Neuronal stem cell (in vitro differentiated cells): ENCODE measurements at places on chromosomes 5 and 9.

- DNase-seq = no peak
Observed at GRCh38 chr9:27423915-27424710, 100.0 kb upstream of the IFNK start.

- no peak for DNase-seq
Observed at GRCh38 chr9:33304362-33304761, 14.0 kb downstream of the NFX1 start.

DNA sequence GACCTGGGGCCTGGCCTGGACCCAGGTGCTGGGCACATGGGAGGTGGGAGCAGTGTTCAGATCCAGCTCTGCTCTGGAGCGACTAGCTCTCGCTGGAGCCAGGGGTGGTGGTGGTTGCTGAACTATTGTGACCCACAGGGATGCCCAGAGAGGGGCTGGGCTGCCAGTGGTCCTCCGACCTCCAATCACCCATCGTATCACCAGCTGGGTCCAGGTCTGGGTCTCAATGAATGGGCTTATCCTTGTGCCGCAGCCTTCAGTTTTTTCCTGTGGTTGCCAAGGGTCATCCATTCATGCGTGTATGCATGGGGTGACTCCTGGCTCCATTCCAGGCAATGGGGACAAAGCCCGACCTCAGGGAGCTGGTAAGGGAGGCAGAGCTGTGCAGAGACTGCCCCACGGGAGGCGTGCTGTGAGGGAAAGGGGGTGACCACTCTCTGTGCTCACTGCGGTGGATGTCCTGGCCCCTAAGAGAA is 68.6 kb upstream of the RNF130 start:
- DNase-seq = no peak

GRCh38 chr5:25688156-25688555 is 1043.4 kb upstream of the CDH10 start:
- DNase-seq = no peak

DNA sequence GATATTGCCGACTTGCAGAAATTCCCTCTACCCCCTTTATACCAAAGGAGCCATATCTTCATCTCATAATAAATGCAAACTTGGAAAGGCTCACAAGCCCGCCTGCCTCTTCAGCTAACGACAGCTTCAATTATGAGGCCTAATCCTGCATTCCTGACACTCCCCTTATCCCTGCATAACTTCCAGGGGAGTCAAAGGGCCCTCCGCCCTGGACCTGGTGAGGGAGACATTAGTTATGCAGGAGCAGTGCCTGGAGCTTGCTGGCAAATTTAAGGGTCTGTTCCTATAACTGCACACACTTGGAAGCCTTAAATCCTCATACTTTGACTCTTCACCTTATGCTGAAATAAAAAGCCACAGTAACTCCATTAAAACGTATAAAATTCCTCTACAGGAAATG is 617.9 kb downstream of the BNC2 start:
- DNase-seq = peak; percentile 49

DNA sequence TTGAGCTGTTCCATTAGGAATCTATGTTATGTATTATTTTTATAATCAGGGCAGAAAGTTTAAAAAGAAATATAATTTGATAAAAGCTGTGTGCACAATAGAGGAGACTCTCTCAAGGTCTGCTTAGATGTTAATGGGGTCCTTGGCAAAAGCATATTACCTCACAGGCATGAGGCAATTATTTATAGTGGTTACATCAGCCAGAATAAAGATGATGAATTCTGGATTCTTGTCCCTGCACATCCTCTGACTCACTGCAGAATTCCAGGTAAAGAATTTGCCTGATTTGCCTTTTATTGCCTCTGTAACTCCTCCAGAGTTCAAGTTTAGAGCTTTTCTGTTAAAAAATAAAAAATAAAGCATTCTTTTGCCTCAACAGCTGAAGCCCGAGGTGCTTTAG is 253.6 kb downstream of the MAST4 start:
- no peak for DNase-seq

GRCh38 chr5:31221001-31221400 is 27.5 kb downstream of the CDH6 start:
- DNase-seq = no peak

DNA sequence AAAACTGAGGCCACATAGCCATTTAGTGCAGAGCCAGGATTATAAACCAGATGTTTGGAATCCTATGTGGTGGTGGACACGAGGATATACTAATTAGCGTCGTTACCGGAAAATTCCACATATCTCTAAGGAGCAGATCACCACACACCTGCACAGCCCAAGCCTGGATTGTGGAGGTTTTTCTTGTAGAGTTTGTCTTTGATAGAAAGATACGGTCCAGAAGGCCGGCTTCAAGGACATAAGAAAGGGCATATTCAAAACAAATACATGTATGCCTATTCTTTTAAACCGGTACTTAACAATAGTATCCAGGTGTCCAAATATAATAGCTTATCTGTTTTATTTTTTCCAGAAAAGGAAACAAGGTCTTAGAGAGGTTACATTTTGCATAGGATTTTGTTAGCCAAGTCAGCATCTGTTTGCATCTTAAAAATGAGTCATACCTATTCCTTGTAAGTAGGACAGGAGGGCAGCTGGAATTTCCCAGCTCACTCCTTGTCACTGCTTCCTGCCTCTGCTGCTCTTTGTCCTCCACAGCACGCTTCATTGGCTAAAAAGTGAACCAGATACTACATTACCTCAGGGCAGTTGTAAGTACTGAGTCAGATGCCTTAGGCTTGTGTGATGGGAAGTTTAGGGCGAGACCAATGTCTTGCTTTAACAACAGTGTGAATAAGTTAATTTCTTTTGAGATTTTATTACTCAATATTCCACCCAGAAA is 3.6 kb downstream of the TMC1 start:
- peak; percentile 29 for DNase-seq

DNA sequence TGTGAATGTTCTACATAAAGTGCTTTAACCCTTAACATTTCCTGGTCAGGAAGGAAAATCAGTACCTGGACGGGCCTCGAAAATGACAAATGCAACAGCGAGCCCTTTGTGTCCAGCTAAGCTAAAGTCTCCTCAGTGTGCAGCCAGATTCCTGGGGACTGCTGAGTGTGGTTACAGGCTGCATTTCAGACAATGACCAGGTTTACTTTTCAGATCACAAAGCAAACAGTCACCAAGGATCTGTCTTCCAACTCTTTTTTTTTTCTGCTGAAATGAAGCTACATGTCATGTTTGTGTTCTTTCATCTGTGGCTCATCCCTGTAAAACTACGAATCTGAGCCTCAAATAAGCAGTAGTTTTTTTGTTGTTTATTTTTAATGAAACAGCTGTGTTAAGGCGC is 20.8 kb downstream of the SLC46A2 start:
- DNase-seq = no peak

GRCh38 chr5:78644741-78645300 is 3.8 kb downstream of the LHFPL2 start:
- no peak for DNase-seq

- peak; percentile 24 for DNase-seq
Observed at GRCh38 chr5:1262381-1262780, 32.5 kb downstream of the TERT start.

DNA sequence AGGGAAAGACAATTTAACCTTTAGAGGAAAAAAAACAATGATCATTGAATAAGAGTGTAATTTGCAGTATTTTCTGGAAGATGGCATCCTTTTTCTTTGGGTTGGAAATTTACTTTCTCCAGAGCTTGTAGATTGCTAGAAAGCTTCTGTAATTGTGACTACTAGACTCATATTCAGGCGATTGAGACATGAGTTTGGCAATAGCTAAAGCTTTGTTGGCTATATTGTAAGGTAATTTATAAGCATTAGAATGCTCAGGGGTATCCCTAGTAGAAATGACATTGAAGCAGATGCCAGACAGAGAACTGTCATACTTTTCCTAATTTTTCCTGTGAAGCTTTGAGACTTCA is 115.3 kb downstream of the UNC13B start:
- DNase-seq = no peak

GRCh38 chr9:112601636-112602035 is 115.0 kb downstream of the KIAA1958 start:
- DNase-seq = no peak

DNA sequence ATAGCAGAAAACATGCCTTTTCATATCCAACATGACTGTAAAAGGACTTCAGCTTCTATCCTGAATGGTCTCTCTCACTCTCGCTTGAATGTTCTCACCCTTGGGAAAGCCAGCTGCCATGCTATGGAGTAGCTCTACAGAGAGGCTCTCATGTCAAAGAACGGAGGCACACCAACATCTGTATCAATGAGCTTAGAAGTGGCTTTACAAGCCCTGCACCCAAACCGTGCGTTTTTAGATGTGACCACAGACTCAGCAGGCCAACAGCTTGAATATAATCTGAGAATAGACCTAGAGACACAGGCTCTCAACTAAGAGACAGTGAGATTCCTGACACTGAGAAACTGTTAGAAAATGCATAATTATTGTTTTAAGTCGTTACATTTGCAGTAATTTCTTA is 1231.6 kb upstream of the CDH9 start:
- DNase-seq = no peak

GRCh38 chr5:109880907-109881685 is 191.4 kb downstream of the MAN2A1 start:
- no peak for DNase-seq

- DNase-seq = no peak
Observed at GRCh38 chr5:43427306-43427705, 15.1 kb upstream of the CCL28 start.

DNA sequence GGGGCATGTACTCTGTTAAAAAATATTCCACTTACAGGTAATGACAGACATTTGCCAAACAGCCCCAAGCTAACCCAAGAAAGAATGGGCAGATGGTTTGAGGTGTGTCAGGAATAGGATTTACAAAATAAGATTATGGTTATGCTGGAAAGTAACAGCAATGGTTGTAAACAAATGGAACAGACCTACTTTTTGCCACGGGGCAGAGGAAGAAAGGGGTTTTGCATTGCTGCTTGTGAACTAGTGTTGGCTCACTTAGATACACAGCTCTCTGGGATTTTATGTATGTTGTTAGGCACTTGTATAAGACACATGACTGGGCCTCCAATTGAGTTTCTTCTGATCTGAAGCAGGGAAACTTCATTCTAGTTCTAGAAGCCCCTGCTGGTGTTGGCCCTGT is 191.5 kb upstream of the GDNF start:
- DNase-seq = no peak

DNA sequence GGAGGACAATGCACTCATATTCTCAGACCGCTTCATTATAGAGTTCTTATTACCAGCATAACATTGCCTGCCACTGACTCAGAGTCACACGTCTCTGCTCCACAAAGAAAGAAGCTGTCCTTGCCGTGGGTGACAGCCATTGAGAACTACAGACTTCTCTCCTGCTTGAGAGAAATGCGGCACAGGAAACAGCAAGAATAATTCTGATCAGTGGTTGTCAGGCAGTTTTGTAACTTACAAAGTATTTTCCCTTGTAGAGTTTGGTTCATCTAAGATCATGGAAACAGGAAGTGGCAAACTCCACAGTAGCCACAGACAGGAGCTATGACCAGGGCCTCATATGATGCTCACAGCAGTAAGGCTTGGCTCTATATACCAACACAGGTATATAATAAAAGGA is 47.0 kb downstream of the KCNV2 start:
- DNase-seq = no peak

- DNase-seq = no peak
Observed at GRCh38 chr9:120187758-120188157, 392.2 kb downstream of the CDK5RAP2 start.

GRCh38 chr5:62954578-62954977 is 376.0 kb downstream of the LRRC70 start:
- no peak for DNase-seq

GRCh38 chr9:80352967-80353366 is 781.2 kb downstream of the TLE4 start:
- DNase-seq = no peak

DNA sequence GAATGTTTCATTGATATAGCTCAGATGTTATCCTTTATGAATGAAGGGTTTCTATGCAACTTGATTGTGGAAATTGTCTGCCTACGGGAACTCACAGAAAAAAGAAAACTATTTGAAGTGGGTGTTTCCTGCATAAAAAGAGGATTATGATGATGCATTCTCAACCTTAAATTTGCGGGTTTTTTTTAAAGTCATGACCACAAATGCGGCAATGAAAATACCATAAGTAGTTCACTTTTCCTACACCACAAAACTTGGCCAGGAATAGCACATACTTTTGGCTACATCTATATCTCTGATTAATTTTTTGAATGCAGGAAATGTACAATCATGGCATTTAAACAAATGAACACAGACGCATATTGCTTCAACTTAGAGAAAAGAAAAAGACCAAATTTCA is 754.7 kb downstream of the DTWD2 start:
- no peak for DNase-seq

- DNase-seq = no peak
Observed at GRCh38 chr5:83377131-83377865, 94.2 kb upstream of the VCAN start.

DNA sequence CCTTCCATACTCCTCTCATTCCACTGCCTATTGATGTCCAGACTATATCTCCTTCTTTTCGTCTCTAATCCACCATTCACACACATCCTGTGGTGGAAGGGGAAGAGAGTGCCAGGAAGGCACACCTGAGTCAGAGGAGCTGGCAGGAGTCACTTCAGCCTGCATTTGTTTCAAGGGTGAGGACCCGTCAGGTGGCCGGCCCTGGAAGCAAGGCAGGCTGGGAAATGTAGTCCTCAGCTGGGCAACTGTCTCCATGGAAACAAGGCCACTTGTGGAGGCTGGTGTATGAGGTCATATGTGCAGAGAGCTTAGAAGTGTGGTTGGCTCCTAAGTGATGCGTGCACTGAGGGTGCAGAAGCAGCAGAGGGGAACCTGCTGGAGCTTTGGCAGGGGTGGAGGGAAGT is 278.4 kb downstream of the NSG2 start:
- peak; percentile 67 for DNase-seq

GRCh38 chr5:139659695-139660101 is 11.5 kb downstream of the CXXC5 start:
- no peak for DNase-seq
